ENCODE measurements at places on chromosomes 5 and 9.
A peak's percentile ranks its signal among the peaks of the same experiment; 100 is the strongest.

- DNase-seq, result peak; percentile 44
Measured at GRCh38 chr9:76534026-76534425, 75.0 kb downstream of the GCNT1 start.

GRCh38 chr5:136062366-136063274, 33.8 kb downstream of the TGFBI start:
- no peak for DNase-seq

DNA sequence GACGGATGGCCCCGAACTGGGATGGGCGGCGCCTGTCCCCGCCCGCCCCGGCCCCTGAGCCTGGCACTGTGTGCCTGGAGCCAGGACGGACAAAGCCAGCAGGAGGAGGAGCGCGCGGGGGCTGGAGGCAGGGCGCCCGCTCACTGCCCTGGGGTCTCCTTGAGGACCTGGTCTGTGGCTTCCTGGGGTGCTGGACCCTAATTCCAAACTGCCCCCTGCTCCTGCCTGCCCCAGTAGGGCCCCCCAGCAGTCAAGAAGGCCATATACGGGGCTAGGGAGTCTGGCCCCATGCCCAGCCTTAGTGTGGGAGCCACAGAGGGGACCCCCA, 29.2 kb upstream of the RXRA start:
- DNase-seq, result no peak

DNA sequence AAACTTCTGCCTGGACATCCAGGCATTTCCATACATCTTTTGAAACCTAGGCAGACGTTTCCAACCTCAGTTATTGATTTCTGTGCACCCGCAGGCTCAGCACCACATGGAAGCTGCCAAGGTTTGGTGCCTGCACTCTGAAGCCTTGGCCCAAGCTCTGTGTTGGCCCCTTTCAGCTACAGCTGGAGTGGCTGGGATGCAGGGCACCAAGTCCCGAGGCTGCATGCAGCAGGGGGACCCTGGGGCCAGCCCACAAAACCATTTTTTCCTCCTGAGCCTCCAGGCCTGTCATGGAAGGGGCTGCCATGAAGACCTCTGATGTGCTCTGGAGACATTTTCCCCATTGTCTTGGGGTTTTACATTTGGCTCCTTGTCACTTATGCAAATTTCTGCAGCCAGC, 49.9 kb downstream of the NFX1 start:
- DNase-seq, result no peak

DNA sequence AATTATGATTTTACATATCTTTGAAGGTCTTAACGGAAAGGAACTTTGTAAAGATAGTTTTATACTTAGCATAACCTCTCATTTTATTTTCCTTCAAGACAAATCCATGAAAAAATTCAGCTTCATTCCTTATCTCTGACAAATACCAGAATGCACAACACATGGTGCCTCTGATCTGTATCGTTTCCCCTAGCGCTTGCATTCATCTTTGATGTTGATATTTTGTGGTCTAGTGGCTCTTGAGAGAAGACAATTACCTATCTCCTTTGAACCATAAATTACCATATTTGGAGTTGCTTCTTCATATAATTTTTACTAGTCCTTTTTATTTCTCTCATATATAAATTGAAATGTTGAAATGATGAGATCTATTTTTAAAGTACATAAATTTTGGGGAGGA, 551.3 kb downstream of the PDE4D start:
- DNase-seq, result no peak

- DNase-seq, result no peak
Measured at GRCh38 chr9:108756746-108757490, 98.9 kb downstream of the ACTL7B start.

DNA sequence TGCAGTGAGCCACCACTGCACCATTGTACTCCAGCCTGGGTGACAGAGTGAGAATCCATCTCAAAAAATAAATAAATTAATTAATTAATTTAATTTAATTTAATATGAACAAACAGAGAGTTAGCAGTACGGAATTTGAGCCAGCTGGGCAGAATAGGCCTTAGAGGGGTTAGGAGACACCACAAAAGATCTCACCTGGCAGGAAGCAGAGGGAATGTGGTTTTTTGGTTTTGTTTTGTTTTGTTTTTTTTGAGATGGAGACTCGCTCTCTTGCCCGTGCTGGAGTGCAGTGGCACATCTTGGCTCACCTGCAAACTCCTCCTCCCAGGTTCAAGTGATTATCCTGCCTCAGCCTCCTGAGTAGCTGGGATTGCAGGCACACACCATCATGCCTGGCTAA, 31.8 kb upstream of the PWWP2A start:
- no peak for DNase-seq

DNA sequence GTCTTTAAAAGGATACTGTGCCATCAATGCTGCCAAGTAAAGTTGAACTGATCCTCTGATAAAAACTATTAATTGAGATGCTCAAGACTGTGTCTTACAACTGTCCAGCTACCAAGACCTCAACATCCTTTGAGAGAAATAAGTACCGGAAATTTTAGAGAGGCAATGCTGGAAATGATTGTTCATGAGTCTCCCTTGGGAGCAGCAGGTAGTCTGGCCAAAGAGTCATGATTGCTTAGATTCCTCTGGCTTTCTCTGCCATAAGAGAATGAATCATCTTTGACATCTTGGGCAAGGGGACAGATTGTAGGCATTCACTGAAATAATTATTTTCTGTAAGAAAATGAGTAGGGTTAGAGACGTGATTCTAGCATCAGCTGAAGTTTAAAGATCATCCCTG, 466.6 kb upstream of the DAB2 start:
- peak; percentile 10 for DNase-seq

- no peak for DNase-seq
Measured at GRCh38 chr9:73155377-73155776, 3.7 kb downstream of the ANXA1 start.

DNA sequence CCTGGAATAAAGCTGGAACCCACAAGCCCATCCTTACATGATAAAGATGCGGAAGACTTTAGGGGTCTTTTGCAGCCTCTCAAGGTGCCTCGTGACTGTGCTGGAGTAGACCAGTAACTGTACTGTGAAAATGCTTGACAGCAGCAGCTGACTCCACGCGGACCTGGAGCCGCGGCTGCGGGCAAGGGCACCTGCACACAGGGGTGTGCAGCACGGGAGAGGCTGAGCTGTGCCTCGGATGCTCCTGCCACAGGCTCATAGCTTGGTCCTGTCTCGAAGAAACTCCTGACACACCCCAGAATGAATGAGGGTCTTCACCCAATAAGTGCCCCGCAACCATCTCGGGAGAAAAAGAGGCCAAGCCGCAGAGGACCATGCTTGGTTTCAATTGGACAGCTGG, 40.3 kb upstream of the CEP72 start:
- no peak for DNase-seq

GRCh38 chr9:14366076-14366475, 52.1 kb upstream of the NFIB start:
- DNase-seq, result peak; percentile 99

GRCh38 chr5:96781031-96781971, 26.4 kb downstream of the ERAP1 start:
- no peak for DNase-seq

- no peak for DNase-seq
Measured at GRCh38 chr5:126851501-126852011, 74.6 kb downstream of the LMNB1 start.

GRCh38 chr5:142313682-142314081, 11.1 kb downstream of the SPRY4 start:
- no peak for DNase-seq

- DNase-seq, result no peak
Measured at GRCh38 chr5:93587597-93588351, 4.8 kb downstream of the NR2F1 start.

GRCh38 chr5:88675168-88675707, 207.7 kb downstream of the MEF2C start:
- DNase-seq, result no peak

- DNase-seq, result no peak
Measured at GRCh38 chr5:107826311-107827000, 155.7 kb upstream of the EFNA5 start.

DNA sequence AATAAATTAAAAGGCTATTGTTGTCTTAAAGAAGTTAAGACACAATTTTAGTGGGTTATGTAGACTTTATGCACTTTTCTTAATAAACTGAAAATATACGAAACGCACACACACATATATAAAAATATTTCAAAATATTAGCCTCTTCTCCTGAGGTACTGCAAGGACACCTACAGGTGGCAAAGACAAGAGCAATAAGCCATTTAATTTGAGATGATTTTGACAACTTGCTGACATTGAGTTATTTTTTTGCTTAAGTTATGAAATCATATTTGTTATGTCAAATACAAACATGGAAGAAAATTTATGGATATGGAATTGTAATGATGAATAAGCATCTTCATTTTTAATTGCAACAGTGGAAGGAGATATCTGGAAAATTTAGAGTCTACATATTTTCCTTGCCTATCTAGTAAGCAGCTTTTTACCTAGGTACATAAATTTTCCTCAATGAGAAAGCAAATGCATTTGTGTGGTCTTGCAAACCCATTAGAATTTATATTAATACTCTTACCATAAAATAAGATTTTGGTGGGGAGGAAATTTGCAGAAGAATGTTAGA, 301.6 kb downstream of the ISL1 start:
- DNase-seq, result no peak

- no peak for DNase-seq
Measured at GRCh38 chr5:131193106-131193505, 22.4 kb downstream of the LYRM7 start.

DNA sequence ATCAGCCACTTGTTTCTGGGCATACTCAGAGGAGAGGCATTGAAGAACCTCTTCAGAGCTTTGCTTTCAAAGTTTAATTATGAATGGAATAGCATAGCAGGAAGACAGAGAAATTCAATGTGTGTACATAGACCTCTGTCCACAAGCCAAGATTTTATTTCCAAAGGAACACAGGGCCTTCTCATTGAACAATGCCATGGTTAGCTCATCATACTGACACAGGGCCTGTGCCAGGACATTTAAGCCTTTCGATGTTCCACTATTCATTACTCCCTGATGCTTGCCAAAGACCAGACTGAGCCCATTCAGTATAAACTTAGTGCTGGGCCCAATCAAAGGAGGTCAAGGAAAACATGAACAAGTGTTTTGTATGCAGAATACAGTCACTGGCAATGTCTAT, 280.8 kb downstream of the FBXL17 start:
- DNase-seq, result no peak

DNA sequence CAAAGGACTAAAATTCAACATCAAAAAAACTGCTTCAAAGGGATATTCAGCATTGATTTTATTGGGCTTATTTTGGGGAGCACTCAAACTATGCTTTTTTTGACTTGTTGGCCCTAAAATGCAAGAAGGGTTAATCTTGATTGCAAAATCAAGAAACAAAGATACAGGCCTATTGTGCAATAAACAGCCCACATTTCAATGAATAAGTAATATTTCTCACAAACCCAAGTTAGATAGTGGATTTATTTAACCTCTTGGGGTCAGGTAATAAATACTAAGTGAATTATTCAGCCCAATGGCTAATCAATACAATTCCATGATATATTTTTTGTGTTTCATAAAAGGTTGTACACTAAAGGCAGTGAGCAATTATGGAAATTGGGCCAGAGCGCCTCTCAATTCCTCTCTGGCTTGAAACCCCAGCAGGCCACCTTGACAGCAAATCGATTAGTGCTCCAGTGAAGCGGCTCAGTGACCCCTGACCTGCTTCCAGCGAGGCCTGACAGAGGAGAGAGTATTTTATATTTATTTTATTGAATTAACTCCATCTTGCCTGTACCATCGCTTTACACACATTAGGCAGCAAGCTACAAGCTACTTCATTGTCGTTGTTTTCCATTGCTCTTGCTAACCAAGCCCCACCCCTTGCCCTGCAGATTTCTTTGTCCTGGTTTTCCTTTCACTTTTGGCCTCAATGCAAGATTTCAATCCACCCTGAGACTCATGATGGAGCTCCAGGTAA, 65.5 kb downstream of the EBF1 start:
- no peak for DNase-seq

Data from fibroblast of skin of left biceps (primary cell).